ENCODE measurements at places on chromosomes 7 and 10.
A peak's percentile ranks its signal among the peaks of the same experiment; 100 is the strongest.

- DNase-seq: no peak
These were observed 15.1 kb downstream of the WAPL start for GRCh38 chr10:86506499-86506898.

GRCh38 chr10:31526681-31527080 is 207.7 kb downstream of the ZEB1 start:
- peak; percentile 42 for DNase-seq

GRCh38 chr10:116417821-116418220 is 9.8 kb upstream of the PNLIPRP3 start:
- DNase-seq: no peak

DNA sequence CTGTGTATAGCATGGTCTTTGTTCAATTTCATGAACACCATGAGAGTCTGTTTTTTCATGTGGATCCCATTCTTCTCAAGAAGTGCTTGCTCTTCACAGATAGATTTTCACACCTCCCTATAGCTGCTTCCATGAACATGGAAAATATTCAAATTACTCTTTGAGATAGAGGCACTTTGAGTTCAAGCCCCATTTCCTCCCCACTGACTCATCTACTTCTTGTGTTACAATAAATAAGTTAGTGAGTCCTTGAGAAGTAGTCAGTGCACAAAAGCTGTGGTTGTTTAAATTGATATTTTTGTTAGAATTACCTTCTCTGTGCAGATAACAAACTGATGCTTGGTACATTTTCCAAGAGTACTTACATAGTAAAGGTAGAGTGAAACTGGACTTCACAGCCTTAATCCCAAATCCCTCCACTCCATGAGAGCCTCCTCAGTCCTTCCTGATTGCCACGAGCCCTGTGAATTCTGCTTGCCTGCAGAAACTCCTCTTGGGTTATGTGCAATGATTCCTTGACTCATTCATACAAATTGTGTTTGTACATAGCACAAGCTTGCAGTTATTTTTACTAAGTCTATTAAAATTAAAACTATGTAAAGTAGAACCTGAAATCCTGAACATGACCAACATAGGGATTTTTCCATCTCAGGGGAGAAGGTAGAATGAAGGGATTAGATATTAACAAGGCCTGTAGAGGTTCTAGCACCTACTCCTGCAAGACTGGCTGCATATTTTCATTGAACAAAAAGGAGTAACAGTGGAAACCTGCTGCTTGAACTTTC is 496.2 kb downstream of the TNS3 start:
- DNase-seq: no peak

GRCh38 chr10:71611131-71611530 is 108.4 kb downstream of the C10orf105 start:
- no peak for DNase-seq

- no peak for DNase-seq
These were observed 163.7 kb downstream of the AGMO start for GRCh38 chr7:15397922-15398760.

DNA sequence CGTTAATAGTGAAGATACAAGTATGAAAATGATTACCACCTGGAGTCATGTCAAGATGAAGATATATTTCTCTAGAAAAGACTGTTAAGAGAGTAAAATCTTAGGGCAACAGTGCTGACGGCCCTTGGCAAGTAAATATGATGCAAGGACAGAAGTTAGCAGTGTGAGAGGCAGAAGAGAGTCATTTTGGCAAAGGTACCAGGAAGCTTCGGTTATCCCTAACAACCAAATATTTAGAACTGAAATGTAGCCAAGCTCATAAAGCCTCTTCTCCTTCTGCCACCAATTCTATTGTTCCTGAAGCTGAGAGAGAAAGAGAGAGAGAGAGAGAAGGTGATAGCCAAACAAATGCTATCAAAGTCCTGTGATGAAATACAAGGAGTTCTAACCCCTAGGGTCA is 109.6 kb downstream of the MACC1 start:
- DNase-seq: no peak

- DNase-seq: no peak
These were observed 36.3 kb upstream of the IKZF1 start for GRCh38 chr7:50268223-50268622.

GRCh38 chr10:94224656-94225055 is 138.1 kb downstream of the NOC3L start:
- no peak for DNase-seq

DNA sequence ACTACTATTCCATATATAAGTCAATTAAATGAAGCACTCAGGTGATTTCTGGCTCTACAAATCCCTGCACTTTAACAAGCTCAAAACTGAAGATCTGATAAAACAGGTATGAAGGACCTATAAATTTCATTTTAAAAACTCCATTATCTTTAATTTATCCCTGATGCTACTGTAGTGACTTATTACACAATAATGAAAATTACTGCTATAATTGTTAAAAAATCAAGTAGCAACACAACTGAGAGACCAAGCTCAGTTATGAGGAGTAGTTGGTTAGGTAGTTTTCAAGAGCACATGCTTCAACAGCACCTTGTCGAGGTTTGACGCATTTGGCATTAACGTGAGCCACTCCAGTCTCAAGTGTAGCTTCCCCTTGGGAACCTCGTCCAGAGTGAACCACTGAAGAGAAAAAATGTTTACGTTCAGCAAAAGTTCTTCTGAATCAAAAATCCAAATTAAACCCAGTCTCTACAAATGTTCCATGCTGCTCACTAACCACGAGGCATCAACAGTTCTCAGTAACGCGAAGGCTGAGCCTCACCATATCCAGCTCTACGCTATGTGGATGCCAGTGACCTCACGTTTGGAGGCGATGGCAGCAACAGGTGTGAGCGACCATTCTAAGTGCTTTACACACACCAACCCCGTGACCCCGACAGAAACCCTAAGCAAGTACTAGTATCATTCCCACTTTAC is 55.3 kb upstream of the NCAPG2 start:
- no peak for DNase-seq

DNA sequence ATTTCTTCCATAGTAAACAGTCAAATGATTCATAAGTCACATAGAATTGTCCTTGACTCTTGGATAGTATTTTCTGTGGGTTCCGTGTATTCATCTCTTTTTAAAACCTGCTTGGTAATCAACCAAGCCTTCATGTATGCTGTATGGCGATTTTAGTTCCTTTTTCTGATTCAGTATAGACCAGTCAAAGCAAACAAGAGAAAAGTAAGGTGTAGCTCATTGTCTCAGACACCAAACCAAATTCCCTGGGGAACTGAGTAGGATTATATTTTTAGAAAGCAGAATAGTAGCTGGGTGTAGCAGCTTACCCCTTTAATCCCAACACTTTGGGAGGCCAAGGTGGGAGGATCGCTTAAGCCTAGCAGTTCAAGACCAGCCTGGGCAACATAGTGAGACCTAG is 240.5 kb downstream of the BBS9 start:
- no peak for DNase-seq

DNA sequence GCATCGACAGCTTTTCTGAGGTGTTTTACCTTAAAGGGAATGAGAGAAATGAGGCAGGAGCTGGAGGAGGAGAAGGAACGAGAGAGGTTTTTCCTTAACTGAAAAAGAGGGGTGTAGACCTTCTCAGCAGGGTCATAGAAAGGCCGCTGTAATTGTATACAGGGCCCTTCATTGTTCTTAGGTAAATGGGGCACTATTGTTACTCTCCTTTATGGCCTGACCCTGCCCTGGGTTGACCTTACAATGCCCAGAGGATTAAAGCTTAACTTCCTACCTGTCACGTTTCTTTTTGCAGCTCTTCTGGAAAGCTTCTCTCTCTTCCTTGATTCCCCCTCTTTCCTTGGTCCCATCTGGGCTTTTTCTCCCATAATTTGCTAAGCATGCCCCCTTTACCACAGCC is 13.7 kb upstream of the PDLIM1 start:
- no peak for DNase-seq

DNA sequence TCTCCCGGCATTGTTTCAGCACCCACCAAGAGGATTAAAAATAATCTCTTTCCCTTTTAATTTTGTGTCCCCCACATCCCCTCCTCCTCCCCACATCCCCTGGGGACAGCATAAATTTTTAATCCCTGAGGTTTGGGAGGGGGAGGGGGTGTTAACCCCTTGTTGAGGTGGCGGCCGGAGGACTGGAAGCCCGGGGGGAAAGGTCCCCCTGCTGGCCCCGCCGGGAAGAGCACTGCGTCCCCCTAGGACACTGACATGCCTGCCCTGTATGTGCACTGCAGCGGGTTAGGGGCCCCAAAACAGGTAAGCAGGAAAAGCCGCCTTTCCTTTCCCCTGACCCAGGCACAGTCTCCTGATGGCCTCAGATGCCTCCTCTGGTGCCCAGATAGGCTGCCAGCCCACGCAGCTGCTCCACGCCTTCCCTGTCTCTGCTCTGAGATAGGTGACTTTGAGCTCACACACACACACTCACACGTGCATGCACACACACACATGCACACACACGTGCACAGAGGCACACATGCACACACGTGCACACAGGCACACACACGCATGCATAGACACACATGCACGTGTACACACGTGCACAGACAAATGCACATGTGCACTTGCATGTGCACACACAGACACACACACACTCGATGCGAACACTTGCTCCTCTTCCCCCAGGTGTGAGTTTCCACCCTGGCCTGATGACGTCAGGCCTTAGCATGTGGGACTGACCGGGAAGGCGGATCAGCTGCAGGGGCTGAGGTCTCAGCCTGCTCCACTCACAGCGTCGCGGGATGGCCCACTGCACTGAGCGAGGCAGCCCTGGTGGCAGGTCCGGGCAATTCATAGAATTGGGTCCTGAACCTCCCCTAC is 12.3 kb downstream of the CNPY1 start:
- DNase-seq: peak; percentile 31

DNA sequence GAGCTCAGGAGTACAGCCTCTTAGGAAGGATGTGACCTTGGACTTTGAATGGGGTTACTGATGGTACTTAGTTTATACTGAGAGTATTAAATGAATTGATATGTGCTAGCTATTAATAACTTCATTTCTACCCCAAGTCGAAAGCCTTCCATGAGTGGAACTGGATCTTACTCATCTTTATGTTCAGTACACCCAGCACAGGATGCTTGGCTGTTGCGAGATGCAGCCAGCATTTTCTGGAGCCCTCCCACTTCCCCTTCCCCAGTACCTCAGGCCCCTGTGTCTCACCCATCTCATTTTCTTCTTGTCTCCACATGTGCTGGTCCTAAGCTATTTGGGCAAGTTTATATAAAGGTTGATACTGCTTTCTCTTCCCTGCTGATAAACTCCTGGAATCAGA is 7.2 kb downstream of the UPP1 start:
- DNase-seq: peak; percentile 42

DNA sequence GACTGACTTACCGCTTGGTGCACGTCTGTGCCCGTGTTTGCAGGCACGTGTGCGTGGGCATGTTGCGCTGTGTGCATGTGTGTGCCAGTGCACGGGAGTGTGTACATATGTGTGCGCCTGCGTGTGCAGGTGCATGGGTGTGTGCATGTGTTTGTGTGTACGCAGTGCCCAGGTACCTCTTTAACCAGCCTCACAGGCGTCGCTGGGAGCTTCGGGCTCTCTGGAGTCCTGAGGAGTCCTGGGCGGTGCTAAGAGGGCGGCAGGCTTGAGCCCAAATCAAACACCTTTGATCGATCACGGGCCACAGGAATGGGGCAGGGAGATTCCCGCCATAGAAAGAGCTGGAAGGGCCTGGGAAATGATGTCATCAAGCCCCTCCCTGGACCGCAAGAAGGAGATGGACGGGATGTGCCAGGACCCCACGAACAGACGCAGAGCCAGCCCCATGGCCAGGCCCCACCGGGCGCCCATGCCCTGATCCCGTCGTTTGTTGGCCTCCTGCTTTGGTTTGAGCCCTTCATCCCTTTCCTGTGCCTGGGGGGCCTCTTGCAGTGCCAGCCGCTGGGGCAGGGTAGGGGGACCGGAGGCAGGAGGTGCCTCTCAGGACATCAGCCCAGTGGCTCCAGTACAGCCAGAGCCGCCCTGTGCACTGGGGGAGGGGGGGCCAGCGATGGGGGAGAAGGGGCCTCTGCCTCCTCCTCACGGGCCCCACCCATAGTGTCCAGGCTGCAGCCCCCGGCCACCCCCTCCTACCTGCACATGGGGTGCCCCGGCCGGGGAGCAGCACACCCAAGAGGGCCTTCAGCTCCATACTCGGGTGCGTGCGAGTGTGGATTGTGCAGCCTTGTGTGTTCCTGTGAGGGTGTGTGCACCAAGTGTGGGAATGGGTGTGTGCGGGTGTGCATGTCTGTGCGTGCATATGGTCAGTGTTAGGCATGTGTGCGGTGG is 5.8 kb downstream of the KNDC1 start:
- no peak for DNase-seq

DNA sequence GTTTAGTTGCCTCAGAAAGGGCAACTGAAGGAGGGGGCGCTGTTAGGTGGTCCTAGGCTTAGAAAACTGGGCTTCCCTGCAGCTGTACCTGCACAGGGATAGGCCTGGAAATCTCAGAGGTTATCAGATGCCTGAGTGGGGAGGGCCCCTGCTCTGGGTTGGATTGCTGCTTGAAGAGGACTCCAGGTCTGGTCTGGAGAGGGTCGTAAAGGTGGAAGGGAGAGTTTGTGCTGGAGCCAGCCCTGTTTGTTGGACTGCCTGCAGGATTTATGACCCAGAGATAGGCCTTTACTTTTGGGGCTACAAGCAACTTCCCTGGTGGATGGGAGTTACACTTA is 765.9 kb downstream of the GRID1 start:
- no peak for DNase-seq

- DNase-seq: no peak
These were observed 42.1 kb downstream of the GSDME start for GRCh38 chr7:24715171-24715570.

DNA sequence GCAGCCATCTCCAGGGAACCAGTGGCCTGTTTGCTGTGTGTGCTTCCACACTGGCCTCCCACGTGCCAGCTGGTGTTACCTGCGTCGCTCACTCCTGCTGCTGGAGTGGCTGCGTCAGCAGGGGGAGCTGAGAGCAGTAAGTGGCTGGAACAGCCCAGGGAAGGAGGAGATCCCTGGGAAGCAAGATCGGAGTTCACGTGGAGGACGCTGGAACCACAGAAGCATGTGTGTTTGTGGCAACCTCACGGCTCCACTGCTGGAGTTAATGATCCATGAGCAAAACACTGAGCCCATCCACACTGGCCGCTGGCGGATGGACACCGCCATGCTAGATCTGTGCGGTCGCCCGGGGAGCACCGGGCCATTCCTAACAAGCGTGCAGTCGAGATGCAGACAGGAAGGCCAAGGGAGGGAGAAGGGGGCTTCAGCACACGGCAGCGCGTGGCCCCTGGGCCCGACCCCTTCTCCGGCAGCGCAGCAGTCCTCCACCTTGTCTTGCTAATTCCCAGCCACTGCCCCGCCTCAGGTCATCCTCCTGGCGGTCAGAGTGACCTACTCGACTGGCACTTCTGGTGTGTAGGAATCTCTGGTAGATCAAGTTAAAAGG is 68.5 kb upstream of the EEPD1 start:
- no peak for DNase-seq

- no peak for DNase-seq
These were observed 37.9 kb upstream of the TNS3 start for GRCh38 chr7:47619806-47620205.

- DNase-seq: no peak
These were observed 25.8 kb downstream of the DENND10 start for GRCh38 chr10:119129721-119130120.
